ENCODE measurements at places on chromosomes 7 and 10.
A peak's percentile ranks its signal among the peaks of the same experiment; 100 is the strongest.

DNA sequence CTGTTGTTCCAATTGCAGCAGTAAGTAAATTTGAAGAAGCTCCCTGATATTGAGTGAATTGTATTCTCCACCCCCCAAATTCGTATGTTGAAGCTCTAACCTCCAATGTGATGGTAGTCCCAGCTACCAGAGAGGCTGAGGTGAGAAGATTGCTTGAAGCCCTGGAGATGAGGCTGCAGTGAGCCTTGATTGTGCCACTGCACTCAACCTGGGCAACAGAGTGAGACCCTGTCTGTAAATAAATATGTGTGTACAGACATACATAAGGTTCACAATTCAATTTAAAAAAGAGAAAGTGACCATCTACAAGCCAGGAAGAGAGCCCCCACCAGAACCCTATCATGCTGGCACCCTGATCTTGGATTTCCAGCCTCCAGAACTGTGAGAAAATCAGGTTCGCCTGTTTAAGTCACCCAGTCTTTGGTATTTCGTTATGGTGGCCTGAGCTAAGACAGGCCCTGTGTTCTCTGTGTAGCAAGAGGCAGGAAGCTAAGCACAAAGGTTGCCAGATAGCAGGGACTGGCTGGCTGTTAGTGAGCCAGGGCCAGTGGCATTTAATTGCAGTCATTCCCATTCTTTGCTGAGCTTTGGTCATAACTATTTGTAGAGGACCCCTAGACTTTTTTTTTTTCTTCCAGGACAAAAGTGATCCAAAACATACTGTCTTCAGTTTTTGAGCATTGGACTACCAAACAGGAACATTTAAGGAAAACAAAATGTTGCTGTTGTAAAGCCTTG is 45.6 kb downstream of the AUTS2 start:
- DNase-seq = peak; percentile 28

DNA sequence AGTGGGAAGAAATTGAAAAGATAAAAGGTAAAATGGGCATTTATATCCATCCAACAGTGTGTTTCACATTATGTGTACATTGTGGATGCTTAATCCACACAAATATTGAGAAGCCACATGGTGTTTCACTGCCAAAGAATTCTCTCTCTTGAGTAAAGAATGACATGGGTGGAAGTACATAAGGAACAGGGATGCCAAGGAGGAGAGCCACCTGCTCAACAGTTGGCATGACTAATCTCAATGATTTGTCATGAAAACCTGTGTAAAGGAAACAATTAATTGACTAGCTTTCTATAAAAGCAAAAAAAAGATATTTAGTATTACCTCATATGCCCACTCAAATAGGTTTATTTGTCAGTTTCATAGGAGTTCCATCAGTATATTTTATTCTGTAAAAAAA is 43.1 kb downstream of the MAGI2 start:
- no peak for DNase-seq

DNA sequence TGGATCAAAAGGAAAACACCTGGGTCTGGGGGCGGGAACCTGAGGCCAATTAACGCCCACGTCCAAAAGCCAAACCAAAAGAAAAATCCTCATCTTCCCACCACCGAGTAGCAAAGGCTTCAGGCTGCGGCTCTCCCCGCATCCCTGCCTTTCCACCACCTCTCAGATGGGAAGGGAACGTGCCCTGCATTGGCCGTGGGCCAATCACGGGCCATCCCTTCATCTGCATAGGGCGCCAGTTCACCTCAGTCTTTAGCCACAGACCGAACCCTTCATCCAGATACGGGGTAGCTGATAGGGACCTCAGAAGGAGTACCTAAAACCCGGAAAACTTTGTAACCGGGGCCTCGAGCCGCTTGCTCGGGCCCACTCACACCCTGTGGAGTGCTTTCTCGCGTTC is 626 bp downstream of the PRPF18 start:
- no peak for DNase-seq

- no peak for DNase-seq
Observed at GRCh38 chr10:89307269-89307577, 5.4 kb downstream of the IFIT2 start.

GRCh38 chr7:115015619-115016018 is 93.7 kb downstream of the MDFIC start:
- no peak for DNase-seq

DNA sequence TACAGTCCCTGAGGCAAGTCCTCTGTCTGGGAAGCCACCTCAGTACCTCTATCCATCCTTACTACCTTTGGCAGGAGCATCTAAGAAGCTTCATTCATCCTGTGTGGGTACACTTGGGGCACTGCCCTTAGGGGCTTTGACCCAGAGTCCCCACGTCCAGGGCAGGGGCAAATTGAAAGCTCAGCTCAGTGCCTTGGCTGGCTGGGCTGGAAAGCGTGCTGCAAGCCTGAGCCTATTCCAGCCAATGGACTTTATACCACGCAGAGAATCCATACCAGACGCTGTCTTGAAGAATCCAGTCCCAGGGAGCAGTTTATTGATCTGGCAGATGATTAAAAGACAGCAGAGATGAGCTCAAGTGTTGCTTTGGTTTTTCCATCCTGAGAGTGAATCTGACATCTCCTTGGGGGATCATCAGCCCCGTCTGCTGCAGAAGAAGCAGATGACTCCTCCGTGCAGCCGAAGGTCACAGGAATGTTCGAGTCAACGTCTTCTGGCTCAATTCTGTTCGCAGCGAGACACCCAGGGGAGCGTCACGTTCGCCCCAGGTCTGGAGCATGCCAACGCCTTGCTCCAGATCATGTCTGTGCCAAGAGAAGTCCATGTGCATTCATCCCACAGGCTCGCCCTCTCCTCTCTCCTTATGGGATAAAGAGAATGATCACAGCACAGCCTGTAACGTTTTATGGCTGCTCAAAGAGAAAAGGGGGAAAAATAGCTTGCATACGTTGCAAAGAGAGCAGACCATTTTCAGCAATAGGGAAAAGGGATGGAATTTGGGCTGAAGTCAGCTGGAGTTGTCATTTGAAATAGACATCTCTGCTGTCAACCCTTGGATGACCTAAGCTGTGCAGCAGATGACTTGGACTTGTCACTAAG is 35.8 kb upstream of the LYZL1 start:
- DNase-seq = no peak

DNA sequence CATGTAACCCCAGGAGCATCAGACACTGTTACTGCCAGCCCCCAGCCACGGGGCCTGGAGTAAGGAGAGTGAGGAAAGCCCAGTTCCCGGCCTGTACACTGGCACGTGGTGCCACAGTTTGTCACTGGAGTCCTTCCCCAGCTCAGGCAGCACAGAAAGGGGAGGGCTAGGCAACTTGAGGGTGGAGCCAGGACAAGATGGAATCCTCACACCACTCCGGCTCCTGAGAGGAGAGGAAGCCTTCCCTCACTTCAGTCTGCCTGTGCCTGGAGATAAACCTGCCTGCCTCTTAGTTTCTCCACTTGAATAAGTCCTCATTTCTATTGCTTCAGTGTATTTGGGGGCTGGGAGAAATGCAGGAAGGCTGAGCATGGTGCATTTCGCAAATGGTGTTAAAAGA is 176.0 kb downstream of the KIAA1217 start:
- DNase-seq = no peak

DNA sequence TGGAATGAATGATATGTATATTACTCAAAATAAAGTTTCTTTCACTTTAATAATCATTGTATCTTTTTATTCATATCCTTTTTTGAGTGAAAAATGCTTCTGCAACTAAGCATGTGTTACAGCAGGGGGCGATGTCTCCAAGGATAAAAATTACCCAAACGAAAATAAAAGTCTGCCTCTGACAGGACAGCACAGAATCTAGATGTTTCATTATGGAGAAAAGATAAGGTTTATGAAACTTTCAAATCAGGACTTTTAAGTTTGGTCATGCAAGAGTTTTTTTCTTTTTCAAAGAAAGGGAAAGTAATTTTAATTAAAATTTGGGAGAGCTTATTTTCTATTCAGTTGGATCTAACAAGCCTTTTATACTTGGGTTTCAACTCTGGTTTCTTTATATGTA is 48.4 kb downstream of the TES start:
- peak; percentile 58 for DNase-seq

DNA sequence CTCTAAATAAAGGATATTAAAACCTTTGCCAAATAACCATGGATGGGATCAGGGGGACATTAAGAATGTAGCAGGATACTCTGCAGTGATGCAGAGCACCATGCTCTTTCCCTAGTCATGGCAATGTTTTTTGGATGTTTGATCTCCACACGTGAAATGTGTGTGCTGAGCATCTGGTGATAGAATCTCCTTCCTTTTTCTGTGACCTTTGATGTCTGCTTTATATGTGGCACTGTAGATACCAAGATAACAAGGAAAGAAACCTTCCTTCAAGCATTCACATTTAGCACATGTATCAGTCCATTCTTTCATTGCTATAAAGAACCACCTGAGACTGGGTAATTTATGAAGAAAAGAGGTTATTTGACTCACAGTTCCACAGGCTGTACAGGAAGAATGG is 87.7 kb upstream of the CYP2C9 start:
- no peak for DNase-seq

DNA sequence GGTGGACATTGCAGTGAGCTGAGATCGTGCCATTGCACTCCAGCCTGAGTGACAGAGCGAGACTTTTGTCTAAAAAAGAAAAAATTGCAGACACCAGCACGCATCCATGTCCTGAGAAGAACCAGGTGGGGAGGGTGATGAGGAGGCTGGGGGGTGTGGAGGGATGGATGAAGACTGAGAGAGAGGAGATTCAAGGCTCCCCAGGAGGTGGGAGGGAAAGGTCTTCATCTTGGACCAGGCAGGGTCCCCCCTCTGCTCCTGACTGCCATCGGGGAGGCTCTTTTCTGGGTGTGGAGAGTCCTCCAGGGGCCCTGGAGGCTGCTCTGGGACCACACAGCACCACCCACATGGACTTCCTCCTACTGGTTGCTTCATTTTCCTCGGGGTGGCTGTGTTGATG is 1.5 kb downstream of the SCART1 start:
- DNase-seq = no peak

DNA sequence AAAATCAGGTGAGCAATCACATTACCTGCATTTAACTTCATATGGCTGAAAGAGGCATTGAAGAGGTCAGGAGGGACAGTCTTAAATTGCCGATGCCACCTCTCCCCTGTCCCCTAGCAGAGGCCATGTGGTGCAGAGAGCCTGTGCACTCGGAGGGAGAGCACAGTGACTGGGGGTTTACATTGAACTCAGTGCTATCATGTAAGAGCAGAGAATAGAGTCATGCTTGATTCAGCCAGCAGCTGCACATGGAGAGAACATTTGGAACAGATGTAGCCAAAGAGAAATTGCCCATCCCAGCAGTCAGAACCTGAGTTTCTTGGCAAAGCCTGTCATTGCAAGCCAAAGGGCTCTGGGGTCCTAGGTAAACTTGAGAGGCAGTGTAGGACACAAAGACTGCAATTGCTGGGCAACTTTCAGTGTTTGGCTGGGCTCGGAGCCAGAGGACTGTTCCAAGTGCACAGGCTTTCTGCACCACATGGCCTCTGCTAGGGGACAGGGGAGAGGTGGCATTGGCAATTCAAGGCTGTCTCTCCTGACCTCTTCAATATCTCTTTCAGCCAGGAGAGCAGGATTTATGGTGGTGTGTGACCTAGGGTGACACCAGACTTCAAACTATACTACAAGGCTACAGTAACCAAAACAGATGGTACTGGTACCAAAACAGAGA is 267.1 kb downstream of the REEP3 start:
- no peak for DNase-seq

DNA sequence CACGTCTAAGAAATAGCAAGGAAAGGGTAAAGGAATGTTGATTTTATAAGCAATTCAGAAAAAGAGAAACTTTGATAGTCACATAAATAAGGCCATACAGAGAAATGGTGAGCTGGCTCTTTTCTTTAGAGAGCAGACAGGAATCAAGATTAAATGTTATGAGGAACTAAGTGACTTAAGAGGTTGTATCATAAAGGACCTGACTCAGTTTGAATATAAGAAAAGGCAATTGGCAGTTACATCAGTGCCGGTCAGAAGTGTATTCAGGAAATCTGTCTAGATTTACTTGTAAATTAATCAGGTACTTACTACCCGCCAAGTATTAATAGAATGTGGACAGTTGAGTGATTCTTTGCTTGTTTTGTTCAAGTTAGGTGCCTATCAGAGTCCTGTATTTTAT is 2.1 kb downstream of the MRPL32 start:
- no peak for DNase-seq

DNA sequence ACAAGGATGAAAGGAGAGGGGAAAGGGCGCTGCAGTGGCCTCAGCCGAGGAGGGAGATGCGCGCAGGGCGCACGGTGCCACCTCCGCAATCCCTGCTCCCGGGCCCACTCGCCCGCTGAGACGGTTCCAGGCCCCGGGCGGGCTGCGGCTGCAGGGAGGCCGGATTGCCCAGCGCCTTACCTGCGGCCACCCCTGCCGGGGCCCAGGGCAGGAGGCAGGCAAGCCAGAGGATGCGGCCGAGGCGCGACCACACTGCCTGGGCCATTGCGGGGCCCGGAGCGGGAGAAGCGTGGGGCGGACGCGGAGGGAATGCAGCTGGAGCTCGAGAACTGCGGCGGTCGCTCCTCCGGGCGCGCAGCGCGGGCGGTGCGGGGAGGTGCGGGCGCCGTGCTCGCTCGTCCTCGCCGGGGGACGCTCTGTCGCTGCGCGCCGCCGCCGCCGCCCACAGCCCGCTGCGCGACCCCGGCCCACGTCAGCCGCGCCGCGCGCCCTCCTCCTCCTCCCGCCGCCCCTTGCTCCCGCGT is at the start of gene TMEM130:
TSS of gene TMEM130 (minus strand) at position 418 of the 524 bp plus-strand sequence. CDS start at position 265, 153 bp downstream.
- no peak for DNase-seq

DNA sequence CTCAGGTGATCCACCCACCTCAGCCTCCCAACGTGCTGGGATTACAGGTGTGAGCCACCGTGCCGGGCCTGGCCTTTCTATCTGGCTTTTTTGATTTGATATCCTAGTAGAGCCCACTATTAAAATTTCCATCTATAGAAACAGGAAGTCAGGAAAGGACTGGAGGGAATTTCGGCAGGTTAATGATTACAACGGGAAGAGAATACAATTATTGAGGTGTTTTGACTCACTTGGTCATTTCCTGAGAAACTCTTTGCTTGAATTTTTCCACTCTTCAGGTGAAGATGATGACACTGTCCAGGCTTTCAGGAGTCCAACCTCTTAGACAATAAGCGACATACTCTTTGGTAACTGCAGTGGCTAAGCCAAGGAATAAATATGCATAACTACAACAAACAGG is 1.1 kb upstream of the MKLN1 start:
- no peak for DNase-seq

DNA sequence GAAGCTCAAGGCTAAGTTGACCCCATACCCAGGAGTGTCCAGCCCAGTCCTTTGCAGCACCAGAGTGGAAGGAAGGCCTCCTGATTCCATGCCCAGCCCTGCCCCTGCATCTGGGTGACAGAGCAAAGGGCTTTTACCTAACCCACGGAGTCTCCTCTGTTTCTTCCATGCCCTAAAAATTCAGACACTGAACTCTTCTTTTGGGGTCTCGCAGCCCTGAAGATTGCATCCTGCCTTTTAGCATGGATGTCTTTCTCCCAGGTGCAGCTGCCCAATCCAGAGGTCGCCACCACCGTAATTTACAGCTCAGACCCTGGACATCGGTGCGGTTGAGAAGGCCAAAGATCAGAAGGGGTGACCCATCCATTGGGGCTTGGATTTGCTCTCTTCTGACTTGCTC is 50.8 kb downstream of the CXCL12 start:
- no peak for DNase-seq

- peak; percentile 4 for DNase-seq
Observed at GRCh38 chr10:5291501-5292195, 73.1 kb upstream of the UCN3 start.

Measured in NCI-H2081 (cell line).